ENCODE measurements at places on chromosomes 16 and 17. TPM values are rescaled to one million over a fixed set of nuclear protein-coding genes. Genes with fewer than 3 reads are reported as not detected.

- DNase-seq, result no peak
- H3K27ac ChIP-seq, result no peak overlapping the region
- peak overlapping the region; percentile 65 for H3K4me3 ChIP-seq
- H3K4me1 ChIP-seq, result peaks cover 3% of the 10 kb centered on the region
Observed at GRCh38 chr17:29616300-29617048, 6.2 kb downstream of the CORO6 start.

DNA sequence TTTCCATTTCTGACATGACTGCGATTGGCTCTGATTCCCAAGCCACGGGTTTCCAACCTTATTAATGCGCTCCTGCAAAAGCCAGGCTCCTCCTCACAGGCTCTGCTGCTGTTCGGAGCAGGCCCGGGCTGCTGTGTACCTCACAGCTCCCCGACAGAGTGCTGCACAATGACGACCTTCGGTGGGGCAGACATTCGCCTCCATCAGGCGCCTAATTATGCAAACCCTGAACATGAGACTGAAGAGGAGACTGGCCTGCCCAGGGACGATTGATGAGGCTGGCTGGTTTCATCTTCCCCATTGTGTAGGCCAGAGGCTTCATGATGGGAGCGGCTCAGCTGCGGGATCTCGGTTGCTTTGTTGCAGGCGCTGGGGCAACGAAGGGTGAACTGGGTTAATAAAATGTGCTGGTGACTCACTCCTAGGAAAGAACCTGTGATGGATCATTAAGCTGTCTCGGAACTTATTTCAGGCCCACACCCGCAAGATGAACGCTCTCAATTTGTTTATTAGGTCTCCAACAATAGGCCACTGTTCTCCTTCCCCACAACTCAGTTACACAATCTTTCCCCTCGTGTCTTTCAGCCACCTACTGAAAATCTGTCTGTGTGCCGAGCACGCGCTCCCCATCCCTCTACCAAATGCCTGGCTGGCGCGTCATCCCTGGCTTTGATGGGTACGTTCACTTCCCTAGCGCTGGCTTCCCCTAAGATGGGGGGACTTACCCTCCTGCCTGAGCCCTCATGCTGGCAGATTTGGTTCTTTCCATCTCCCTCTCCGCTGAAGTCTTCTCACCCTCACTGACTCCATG lies 27.2 kb upstream of the TOB1 start:
- no peak overlapping the region for H3K4me3 ChIP-seq
- peaks cover 7% of the 10 kb centered on the region for H3K4me1 ChIP-seq
- no peak overlapping the region for H3K27ac ChIP-seq
- no peaks in the 10 kb centered on the region for H3K36me3 ChIP-seq

- H3K36me3 ChIP-seq, result no peaks in the 10 kb centered on the region
- DNase-seq, result no peak
- no peak overlapping the region for H3K27ac ChIP-seq
- no peaks in the 10 kb centered on the region for H3K4me1 ChIP-seq
Observed at GRCh38 chr17:74009056-74009625, 194.3 kb upstream of the RPL38 start.

DNA sequence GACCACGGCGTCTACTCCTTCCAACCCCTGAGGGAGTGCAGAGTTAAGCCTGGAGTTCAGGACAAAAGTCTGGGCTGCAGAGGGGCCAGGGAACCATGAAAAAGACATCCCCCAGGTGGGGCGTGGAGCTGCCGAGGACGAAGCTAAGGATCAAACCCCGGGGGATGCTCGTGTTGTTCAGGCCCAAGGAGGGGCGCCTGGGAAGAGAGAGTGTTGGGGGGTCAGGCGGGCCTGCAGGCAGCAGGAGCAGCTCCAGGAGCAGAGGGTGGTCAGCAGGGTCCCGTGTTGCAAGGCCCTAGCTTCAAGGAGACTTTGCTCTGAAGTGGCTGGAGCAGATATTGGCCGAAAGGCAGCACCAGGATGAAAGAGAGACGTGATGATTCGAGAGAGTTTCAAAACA lies 26.7 kb downstream of the NECAB2 start:
- H3K4me3 ChIP-seq, result no peak overlapping the region
- no peaks in the 10 kb centered on the region for H3K27me3 ChIP-seq
- no peaks in the 10 kb centered on the region for H3K4me1 ChIP-seq

Gene CMTM4
- total RNA-seq, result 40.5 TPM

Gene PLXDC1
- total RNA-seq, result 1.6 TPM

Gene RAB40B
- 5.1 TPM for total RNA-seq

DNA sequence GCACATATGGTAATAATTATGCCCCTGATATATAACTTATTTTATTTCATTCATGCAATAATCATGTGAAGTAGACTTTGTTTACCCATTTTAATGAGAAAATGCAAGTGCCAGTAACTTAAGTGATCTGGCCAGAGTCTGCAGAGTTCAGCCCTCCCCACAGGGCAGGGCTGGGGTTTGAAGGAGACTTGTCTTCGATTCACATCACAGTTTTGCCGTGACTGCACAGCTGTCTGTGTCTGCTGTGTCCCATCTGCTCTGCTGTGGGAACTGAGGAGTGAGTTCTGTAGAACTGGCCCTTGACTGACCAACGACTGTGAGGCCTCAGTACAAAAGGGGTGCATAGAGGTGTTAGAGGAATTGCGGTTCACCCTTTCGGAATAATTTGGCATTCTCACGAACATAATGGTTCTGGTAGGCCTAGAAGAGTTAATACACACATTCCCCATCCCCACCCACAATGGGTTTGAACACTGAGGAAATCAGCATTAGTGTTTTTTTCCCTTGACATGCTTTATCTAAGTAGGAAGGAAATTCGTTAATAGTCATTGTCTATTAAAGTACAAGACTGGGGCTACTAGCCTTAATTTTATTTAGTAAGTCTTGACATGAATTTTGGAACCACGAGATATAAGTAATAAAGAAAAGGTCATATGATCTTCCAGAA lies 113.6 kb upstream of the MON1B start:
- H3K27ac ChIP-seq, result no peak overlapping the region
- no peak overlapping the region for H3K4me3 ChIP-seq
- H3K27me3 ChIP-seq, result no peaks in the 10 kb centered on the region
- DNase-seq, result no peak
- H3K36me3 ChIP-seq, result no peaks in the 10 kb centered on the region

- H3K4me1 ChIP-seq, result no peaks in the 10 kb centered on the region
- no peak overlapping the region for H3K27ac ChIP-seq
- no peak overlapping the region for H3K4me3 ChIP-seq
- DNase-seq, result no peak
- no peaks in the 10 kb centered on the region for H3K27me3 ChIP-seq
Observed at GRCh38 chr16:10852948-10853347, 24.1 kb upstream of the CIITA start.

GRCh38 chr16:84277244-84277823 lies 17.3 kb upstream of the WFDC1 start:
- H3K27me3 ChIP-seq, result no peaks in the 10 kb centered on the region
- peak; percentile 71 for DNase-seq
- H3K36me3 ChIP-seq, result no peaks in the 10 kb centered on the region
- H3K4me1 ChIP-seq, result no peaks in the 10 kb centered on the region
- no peak overlapping the region for H3K27ac ChIP-seq

GRCh38 chr16:48619979-48620378 lies 10.0 kb upstream of the N4BP1 start:
- no peaks in the 10 kb centered on the region for H3K4me1 ChIP-seq
- DNase-seq, result no peak
- H3K4me3 ChIP-seq, result no peak overlapping the region
- H3K27me3 ChIP-seq, result no peaks in the 10 kb centered on the region
- H3K36me3 ChIP-seq, result no peaks in the 10 kb centered on the region

Gene MEOX1
- not detected for total RNA-seq

- no peaks in the 10 kb centered on the region for H3K36me3 ChIP-seq
- DNase-seq, result no peak
Observed at GRCh38 chr16:12470311-12471229, 333.1 kb downstream of the CPPED1 start.

Gene PRSS53
- total RNA-seq, result 2.8 TPM

Gene G6PC1
- not detected for total RNA-seq

- H3K27me3 ChIP-seq, result no peaks in the 10 kb centered on the region
- peaks cover 6% of the 10 kb centered on the region for H3K36me3 ChIP-seq
- H3K4me1 ChIP-seq, result no peaks in the 10 kb centered on the region
- DNase-seq, result no peak
- no peak overlapping the region for H3K27ac ChIP-seq
Observed at GRCh38 chr17:63984651-63985386, 12.1 kb upstream of the SCN4A start.

Gene SLC47A2
- not detected for total RNA-seq

GRCh38 chr17:63644846-63645245 lies 22.6 kb downstream of the MAP3K3 start:
- no peak overlapping the region for H3K27ac ChIP-seq
- H3K4me1 ChIP-seq, result peaks cover 4% of the 10 kb centered on the region

DNA sequence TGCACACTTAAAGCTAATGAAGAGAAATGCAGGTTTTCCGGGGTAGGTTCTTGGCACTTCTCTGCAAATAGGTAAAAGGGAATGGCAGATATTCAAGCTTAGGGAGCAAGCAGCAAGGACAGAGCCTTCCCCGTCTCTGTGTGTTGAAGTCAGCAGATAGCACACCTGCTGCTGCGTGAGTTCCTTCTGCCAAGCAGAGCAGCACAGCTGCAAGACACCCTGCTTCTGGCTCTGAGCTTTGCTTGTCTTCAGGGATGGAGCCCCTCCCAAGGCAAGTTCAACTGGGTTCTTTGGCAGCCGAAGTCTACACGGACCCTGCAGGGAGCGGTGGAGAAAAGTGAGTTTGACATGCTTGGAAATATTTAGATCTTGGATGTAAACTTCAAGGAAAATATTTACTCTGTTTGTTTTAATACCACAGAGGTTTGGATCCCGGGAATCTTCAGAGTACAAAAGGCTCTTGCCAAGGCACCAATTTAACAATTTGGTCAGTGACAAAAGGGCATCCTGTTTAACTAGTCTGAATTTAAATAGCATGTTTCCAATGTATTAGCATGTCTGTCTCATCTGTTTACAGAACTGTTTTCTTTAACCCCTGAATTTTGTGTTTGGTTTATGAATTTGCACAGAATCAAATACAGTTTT lies 113.4 kb upstream of the KCNJ16 start:
- peak overlapping the region; percentile 62 for H3K4me3 ChIP-seq
- H3K27me3 ChIP-seq, result no peaks in the 10 kb centered on the region
- H3K36me3 ChIP-seq, result no peaks in the 10 kb centered on the region

DNA sequence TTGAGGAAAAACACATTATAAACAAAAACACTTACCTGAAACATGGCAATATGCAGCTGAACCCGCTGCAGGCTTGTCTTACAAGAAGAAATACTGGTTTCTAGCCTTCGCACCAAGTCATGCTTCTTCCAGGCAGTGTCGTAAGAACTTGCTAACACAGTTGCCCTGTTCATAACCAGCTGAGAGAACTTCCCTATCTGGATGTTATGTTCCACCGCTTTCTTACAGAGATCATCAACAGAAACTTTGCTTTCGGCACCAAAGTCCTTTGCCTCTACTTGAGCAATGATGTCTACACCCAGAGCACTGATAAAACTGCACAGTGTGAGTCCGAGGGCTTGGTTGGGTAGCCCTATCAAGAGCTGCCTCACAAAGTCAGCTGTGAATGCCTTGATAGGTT lies 27.9 kb upstream of the ARL6IP1 start:
- no peaks in the 10 kb centered on the region for H3K4me1 ChIP-seq
- H3K27ac ChIP-seq, result no peak overlapping the region
- H3K4me3 ChIP-seq, result no peak overlapping the region
- DNase-seq, result no peak

DNA sequence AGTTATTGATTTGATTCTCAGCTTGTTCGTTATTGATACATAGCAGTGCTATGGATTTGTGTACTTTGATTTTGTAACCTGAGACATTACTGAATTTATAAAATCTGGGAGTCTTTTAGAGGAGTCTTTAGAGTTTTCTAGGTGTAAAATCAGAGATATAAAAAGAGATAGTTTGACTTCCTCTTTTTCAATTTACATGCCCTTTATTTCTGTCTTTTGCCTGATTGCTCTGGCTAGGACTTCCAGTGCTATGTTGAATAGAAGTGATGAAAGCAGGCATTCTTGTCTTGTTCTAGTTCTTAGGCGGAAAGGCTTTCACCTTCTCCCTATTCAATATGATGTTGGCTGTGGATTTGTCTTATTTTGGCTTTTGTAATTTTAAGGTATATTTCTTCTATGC lies 106.2 kb downstream of the PHKB start:
- H3K4me3 ChIP-seq, result no peak overlapping the region
- no peaks in the 10 kb centered on the region for H3K27me3 ChIP-seq
- H3K4me1 ChIP-seq, result no peaks in the 10 kb centered on the region
- H3K36me3 ChIP-seq, result peaks cover 7% of the 10 kb centered on the region

Measured in H9 (cell line).